ENCODE measurements at places on chromosomes 5 and 9.
A peak's percentile ranks its signal among the peaks of the same experiment; 100 is the strongest.

DNA sequence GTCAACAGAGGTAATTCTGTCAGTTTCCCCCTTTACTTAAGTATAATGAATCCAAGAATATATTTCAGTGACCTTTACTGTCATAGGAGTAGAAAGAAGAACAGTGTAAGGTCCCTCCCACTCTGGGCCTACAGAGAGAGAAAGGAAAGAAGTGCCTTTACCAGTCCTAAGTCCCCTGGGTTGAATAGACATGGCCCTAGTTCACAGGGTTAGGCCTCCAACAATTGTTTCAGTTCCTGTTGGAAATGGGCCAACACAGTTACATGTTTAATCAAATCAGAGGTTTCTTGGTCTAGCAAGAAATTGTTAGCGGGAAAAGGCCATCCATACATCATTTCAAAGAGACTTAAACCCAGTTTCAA lies 605.6 kb downstream of the MTRR start:
- DNase-seq: no peak

DNA sequence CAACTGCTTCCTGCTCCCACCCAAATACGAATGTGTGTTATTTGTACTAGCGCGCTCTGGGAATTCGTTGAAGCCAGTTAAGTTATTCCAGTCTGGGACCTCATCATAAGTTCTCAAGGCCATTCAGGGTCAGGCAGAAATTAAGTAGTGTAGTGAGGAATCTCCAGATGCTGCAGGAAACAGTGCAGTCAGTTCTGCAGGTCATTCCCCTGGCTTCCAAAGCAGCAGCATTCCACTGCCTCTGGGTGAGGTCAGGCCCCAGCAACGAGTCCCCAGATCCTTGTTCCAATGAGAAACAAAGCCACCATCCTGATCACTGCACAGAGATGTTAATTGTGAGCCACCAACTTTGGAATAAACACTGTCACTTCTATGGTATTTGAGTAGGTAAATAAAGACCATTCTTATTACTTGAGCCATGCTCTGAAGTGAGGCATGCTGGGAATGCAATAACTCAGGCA lies 33.1 kb downstream of the SVEP1 start:
- no peak for DNase-seq

DNA sequence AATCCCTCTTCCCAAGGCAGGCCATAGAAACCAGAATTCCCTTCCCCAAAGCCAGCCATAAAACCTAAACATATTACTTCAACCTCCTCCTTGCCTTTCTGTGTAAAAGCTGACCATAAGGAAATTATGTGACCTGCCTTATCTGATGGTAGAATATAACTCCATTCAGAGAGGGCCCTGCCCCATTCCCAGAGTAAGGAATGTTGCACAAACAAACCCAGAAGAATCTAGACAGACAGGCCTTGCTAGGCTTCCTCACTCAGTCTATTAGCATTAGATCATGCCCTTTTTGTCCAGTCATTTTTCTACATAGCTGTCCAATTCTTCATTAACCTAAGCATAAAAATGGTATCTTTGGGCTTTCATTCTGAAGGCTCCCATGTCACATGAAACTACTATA lies 17.8 kb upstream of the IFNB1 start:
- no peak for DNase-seq

GRCh38 chr5:965604-966344 lies 42.8 kb upstream of the NKD2 start:
- DNase-seq: no peak

DNA sequence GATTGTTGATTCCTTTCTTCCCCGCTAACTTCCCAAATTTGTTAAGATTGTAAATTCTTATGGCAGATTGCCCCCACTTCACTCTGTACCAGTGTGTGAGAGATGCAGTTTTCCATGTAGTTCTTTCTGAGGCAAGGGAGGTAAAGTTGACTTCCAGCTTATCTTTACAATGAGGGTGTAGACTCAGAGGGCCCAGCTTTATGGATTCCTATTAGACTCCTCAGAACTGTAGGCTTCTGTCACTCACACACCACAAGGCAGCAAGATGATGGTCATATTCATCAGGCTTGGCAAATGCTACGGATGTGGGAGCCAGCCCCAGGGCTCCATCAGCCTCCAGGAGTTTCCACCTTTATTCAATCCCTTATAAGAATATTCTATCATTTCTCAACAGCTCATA lies 461.9 kb upstream of the KLF4 start:
- DNase-seq: no peak

DNA sequence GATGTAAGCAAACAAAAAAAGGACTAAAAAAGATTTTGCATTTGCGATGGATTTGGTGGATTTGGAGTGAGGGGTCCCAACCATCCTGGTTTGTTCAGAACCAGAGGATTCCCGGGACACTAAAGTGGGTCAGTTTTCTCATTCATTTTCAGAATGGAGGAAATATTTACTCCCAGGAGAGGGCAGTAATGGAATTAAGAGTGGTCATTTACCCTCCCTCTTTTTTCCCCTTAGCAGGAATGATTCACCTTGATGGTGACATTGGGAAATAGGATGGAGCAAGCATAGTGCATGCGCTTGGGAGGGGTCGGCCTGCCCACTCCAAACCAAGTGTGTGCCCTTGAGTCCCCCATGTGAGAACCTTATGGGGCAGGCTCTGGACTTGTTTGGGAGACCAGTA lies 164.2 kb upstream of the PUM3 start:
- no peak for DNase-seq

GRCh38 chr5:136012041-136012804 lies 16.6 kb upstream of the TGFBI start:
- DNase-seq: no peak

GRCh38 chr5:149636191-149636860 lies 55.0 kb downstream of the ARHGEF37 start:
- DNase-seq: no peak

- no peak for DNase-seq
Measured at GRCh38 chr9:106771608-106772007, 91.4 kb upstream of the ZNF462 start.

GRCh38 chr9:128162215-128163026 lies 2.4 kb downstream of the BBLN start:
- no peak for DNase-seq

GRCh38 chr5:153496835-153497234 lies 6.4 kb downstream of the GRIA1 start:
- no peak for DNase-seq

DNA sequence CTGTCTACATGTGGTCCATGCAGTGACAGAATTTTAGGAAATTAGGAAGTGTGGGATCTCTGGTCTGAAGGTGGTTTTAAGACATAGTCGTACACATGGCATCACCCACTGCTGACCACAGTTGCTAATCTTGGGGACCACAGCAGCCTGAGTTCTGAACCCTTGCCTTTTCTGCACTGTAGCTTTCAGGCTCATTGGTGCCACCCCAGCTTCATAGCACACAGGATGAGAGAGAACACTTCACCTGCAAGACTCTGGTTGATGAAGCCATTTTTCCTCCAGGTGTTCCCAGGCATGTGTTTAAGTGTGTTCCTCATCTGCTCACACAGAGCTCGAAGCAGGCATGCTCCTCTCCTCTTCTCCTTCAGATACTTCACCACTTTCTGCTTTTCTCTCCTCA lies 68.2 kb upstream of the S1PR3 start:
- DNase-seq: no peak

DNA sequence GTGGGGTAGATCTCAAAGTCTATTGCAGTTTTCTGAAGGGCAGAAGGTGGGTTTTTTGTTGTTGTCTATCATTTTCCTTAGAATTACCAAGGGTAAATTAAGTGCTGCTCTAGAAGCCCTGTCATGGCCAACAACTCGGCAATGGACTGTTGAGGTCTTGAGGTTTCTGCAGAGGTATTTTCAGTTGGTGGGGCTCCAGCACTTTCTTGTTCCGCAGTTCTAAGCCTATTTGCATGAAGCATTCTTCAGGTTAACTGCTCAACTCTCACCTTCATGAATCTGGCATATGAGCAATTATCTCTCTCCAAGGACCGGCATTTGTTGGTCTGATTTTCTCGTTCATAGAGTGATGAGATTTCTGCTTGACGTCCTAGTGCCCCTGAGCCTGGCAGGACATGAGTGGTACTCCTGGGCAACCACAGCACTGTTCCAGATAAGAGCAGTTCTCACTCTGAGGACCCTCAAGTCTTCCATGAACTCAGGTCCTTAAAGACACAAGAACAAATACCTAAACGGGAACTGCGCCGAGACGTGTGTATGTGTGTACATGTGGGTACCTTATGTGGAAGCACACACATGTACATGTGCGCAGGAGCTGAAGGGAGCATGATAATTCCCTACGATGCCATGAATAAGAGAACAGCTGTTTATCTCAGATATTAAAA lies 544.5 kb downstream of the CSNK1G3 start:
- DNase-seq: no peak

- DNase-seq: no peak
Measured at GRCh38 chr5:125401724-125402622, 655.5 kb upstream of the ZNF608 start.

DNA sequence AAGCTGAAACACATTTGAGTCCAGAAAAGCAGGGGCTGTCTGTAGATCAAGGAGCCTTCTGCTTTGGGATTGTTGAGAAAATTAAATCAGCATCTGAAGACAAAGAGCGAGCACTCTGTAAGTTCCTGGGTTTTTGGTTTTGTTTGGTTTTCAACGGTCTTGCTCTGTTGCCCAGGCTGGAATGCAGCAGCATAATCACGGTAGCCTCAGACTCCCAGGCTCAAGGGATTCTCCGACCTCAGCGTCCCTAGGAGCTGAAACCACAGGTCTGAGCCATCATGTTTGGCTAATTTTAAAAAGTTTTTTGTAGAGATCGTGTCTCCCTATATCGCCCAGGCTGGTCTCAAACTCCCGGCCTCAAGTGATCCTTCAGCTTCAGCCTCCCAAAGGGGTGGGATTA lies 266.5 kb upstream of the ADAMTS16 start:
- no peak for DNase-seq

DNA sequence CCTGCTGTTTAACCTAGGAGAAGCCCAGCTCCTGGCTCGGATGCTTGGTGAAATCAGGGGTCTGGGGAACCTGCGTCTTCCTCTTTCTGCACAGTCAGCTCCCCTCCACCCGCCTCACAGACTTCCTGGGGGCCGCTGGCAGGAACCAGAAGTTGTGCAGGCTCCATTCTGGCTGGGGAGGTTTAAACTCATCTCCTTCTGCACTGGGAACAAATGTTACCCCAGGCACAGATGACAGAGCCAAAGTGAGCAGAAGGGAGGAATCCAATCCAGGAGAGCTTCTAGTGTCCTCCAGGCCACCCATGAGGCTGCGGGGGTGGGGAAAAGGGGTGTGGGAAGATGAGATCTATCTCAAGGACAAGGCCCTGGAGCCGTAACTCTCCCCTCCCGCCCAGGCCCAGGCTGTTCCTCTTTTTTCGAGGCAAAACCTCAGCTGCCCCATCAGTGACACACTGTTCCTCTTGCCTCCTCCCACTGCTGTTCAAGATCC lies 31.2 kb downstream of the KCNMB1 start:
- DNase-seq: peak; percentile 19

- DNase-seq: no peak
Measured at GRCh38 chr9:16335788-16336580, 534.5 kb downstream of the BNC2 start.

DNA sequence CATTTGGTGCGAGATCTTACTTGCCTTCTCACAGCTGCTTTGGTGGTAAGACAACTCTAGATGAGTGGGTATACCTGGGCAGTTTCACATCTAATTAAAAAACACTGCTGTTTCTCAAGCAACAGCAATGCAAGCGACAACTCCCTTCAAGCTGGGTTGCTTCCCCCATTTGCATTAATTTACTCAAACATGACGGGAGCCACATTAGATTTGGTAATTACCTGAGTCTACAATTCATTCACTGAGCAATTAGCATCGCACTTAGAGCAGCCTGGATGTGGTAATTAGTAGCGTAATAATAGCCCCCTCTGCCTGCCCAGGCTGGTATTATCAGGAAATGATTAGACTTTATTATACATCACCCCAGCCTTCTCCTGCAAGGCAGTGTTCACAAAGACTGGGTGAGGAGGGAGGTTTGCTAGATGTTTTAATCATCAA lies 73.4 kb downstream of the FBXO38 start:
- DNase-seq: no peak

DNA sequence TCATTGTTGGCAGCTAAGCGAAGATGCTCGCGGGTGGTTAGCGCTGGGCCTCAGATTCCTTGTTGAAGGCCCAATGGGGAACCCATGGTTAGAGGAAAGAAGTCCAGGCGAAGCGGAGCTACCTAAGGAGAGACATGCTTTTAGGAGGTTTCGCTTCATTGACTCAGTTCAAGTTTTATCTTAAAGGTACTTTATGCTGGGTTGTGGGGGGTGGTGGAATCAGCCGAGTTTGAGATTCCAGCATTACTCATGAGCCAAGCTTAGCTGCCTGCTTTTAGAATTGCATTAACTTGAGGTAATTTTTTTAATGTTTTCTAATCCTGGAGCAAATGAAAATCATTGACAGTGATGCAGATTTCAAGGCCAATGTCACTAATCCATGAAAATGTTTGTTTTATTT lies 16.1 kb downstream of the MEGF10 start:
- no peak for DNase-seq

- DNase-seq: no peak
Measured at GRCh38 chr5:141789330-141789729, 88.9 kb downstream of the PCDH1 start.

DNA sequence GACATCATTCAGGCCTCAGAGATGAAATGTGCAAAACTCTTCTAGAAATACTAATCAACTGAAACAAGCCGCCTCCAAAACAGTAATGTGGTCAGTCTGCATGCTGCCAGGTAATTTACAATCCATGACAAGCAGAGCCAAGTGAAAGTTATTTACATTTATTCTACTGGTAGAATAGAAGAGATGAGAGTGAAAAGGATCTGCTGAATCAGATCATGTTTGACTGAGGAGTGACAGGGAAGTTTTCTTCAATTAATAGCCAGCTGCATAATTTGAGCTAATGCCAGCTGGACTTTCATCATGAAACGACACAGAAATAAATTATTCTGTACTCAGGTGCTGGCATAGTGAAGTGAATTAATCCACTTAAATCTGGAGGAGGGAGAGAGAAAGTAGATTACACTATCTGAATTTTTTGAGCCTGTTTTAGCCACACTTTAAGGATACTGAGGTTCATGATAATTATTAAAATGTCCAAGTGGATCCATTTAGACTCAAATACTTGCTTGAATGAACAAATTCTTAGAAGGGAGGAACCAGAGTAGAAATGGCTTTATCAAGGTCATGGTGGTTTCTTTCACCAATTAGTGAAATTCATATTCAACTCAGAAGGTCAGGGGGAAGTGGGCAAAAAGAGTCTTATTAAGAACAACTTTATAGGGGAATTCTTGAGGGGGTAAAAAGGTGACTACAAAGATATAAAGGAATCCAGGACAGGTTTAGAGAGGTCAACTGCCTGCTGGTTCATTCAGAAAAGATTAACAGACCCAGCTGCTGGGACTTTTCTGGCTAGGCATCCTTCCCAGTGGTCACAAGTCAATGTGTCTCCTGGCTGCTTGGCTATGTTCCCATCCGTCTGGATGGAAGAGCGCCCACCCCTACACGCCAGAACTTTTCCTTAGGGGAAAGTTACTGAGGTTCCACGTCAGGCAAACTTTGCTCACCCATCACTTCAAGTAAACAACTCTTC lies 350.4 kb downstream of the PDE4D start:
- peak; percentile 13 for DNase-seq

- no peak for DNase-seq
Measured at GRCh38 chr9:83932851-83933250, 11.6 kb upstream of the KIF27 start.

All from anterior cingulate cortex (tissue), 58 donors.